Activated T-cell treated with anti-CD3 and anti-CD28 coated beads, Interleukin-2, amount 50 U/mL, for 48 hours (primary cell): ENCODE measurements at places on chromosomes 2 and 18.
A peak's percentile ranks its signal among the peaks of the same experiment; 100 is the strongest.

DNA sequence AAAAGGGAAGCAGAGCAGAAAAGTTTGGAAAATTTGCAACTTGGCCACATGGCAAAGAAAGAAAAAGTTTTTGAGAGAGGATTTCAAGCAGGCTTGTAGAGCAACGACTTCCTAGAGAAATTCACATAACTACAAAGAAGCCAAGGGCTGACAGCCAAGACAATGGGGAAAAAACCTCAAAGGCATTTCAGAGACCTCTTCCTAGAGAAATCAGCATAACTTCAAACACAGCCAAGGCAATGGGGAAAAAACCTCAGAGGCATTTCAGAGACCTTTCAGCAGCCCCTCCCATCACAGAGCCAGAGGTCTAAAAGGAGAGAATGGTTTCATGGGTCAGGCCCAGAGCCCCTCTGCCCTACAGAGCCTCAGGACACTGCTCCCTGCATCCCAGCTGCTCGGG lies 7.2 kb downstream of the ADI1 start:
- DNase-seq = no peak

GRCh38 chr2:73176881-73177644 lies 25.3 kb upstream of the NOTO start:
- peak; percentile 93 for DNase-seq

GRCh38 chr2:75666911-75667310 lies 20.3 kb downstream of the MRPL19 start:
- no peak for DNase-seq

DNA sequence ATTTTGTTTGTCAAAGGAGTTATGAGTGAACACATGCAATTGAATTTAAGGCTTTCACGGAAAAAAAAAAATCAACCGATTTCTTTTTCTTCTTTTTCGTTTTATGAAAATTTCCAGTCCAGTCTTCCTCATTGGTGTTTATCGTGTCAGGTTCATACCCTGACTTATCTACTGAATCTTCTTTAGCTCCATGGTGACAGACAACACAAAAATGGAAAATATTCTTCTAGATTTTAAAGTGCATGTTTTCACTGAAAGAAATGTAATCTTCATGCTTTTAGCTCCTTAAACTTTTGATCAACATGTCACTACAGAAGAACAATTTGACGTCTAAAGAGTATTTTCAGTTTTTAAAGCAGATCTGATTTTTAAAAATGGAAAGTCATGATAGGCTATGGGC lies 14.7 kb downstream of the KCNE4 start:
- DNase-seq = no peak

GRCh38 chr2:44778671-44779476 lies 162.6 kb upstream of the SIX3 start:
- DNase-seq = no peak

DNA sequence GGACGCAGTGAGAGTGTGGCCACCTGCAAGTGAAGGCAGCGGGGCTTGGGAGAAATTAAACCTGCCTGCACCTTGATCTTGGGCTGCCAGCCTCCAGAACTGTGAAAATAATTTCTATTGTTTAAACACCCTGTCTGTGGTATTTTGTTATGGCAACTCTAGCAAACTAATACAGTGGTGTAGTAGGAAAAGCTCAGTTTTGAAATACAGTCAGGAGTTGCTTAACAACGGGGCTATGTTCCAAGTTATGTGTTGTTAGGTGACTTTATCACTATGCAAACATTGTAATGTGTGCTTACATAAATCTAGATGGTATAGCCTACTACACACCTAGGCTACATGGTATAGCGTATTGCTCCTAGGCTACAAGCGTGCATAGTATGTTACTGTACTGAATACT lies 93.4 kb upstream of the FN1 start:
- no peak for DNase-seq

DNA sequence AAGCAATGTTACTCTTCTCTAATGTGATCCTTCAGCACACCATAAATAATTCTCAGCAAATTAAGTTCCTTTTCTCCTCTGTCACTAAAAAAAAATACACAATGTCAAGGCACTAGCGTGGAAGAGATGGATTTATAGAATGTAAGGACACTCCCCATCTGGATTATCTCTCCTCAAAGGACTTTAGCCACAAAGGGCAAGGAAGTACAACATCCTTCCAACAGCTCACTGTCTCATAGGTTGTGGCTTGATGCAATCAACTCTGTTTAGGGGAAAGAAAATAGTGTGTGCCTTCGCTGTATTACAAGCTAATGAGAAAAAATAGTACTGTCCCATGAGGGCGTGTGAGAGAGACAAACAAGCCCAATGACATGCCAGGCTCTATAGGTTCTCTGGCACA lies 129.1 kb upstream of the DNMT3A start:
- DNase-seq = no peak

- no peak for DNase-seq
These were observed 155.1 kb upstream of the CELF4 start for GRCh38 chr18:37720663-37721062.

DNA sequence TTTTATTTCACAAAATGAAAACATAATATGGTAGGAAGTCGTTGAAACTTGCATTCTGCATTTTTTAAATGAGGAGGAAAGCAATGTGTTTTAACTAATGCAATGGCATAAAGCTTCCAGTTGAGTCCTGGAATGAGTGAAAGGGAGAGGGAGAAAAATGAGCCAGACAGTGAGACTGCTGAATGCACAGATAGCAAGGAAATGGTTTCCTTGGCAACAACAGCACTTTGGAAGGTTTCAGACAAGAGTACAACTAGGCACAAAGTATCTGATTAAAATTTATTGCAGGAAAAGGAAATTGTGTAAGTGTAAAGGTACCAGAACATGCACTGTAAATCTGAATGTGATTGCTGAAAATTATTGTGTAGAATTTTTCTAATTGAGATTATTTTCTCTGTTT lies 320.1 kb upstream of the KYNU start:
- DNase-seq = no peak

GRCh38 chr2:97752342-97753334 lies 39.3 kb downstream of the ZAP70 start:
- no peak for DNase-seq

DNA sequence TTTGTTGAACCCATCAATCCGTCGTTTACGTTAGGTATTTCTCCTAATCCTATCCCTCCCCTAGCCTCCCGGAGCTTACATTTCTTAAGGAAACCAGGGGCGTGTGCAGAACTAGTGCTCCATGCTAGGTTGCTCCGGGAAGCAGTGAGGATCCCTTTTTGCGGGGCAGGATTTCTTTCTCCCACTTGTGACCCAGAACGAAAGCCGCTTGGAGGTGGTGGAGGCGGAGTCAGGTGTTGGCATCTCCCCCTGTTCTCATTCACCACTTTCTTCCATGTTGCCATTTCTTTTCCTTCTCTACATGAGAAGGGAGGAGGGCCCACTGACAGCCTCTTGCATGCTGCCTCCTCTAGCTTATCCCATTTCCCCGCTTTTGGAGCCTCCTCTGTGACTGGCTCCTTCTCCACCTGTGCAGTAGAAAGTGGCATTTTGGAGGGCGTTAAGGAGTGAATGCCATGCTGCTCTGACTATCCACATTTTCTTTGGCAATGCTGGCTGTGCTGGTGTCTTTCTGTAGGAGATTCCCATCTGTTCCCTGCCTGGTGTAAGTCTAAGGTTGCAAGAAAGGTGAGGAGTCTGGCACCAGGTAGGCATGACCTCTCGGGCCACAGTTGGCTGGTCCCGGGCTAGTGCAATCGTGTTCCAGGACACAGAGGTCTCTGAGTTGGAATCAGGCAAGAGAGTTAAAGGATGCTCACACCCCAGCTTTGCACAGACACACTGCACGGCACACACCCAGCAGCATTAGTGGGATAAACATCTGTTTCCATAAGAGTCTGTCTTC lies 89.5 kb downstream of the ACKR3 start:
- no peak for DNase-seq

DNA sequence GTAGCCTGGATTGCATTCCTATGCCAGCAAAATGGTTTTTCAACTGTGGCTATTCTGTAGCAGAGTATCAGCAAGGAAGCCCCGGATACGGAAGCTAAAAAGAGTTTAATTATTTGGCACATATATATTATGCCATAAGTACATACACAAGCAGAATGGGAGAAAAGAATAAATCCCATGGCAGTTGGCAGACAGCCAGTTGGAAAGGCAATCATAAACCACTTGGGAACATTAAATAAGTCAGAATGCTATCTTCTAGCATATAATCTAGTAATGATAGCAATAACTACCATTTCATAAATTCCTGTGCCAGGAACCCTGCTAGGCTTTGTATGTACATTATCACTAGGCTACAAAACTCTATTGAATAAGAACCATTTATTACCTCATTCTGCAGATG lies 26.0 kb downstream of the GALNT5 start:
- DNase-seq = no peak

- no peak for DNase-seq
These were observed 118.5 kb downstream of the ATP9B start for GRCh38 chr18:79187532-79188277.

DNA sequence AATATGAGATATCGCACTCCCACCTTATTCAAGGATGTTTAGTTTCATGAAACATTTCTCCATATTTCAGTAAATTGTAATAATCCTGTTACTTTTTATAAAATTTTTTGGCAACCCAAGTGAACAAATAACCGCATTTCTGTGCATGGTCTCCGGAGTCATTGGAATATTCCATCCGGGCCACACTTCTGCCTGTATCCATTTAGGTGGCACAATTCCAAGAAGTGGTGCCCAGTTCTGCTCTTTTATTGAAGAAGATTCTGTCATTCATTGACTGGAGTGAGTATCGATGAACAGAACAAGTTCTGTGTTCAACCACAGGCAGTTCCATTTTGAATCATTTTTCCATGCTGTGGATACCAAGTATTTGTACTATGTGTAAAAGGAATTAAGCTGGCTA lies 26.6 kb upstream of the ICOS start:
- no peak for DNase-seq

GRCh38 chr2:28406276-28407096 lies 13.8 kb downstream of the FOSL2 start:
- peak; percentile 80 for DNase-seq

GRCh38 chr2:119837759-119838158 lies 78.0 kb downstream of the PTPN4 start:
- DNase-seq = no peak

- DNase-seq = no peak
These were observed 51.7 kb upstream of the ACVR2A start for GRCh38 chr2:147792966-147793617.

DNA sequence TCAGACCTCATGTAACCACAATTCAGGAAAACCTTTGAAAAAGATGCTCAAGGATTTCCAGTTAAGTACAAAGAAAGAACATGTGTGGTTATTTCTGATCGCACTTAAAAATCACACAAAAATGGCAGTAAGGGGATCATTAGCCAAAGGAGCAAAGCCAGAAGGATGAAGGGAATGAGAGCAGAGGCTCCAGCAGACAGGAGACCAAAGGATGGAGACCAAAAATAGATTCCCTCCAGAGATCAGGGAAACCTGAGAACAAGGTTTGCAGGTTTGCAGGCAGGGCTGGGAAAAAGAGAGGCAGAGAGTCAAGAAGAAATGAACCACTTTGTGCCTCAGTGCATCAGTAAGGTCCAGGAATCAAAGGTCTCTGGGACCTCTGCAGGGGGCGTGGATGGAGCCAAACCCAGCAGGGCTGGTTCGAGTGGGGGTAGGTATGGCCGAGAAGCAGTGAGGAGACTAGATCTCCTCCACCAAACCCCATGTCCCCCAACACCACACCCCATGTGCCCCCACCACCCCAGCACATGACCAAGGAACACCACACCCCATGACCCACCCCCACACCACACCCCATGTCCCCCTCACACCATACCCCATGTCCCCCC lies 98.5 kb upstream of the GPC1 start:
- DNase-seq = no peak

DNA sequence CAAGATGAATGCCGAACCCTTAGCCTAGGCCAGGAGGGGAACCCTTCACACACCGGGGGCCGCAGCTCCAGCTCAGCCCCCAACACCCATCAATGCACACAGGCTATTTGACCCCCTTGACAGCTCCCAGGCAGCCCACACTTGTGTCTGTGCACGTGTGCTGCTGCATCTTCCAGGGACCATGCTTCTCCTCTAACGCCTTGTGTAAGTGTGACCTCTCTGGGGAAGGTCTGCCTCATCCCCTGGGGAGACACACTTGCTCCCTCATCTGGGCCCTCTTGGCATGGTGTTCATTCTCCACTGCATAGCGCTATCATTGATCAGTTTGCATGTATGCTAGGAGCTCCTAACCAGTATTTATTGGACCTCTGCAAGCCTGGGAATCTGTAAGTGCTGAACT lies 120.0 kb upstream of the FHL2 start:
- no peak for DNase-seq

DNA sequence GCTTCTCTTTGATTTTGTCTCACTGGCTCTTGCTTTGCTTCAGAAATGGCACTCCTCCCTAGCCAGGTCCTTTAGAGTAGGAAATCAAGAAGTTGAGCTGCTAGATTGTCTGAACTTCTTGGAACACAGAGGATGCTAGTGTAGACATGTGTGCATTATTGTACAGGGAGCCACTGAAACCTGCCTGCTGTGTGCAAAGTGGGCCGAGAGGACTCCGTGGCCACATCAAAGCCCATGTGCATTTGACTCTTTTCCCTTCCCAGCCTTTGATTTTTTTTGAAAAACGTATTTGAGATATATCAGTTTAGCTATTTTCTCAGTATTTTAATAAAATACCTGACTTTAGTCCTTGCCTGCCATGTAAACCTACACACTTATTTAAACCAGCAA lies 83.1 kb downstream of the TMEM247 start:
- DNase-seq = no peak
